ENCODE measurements at places on chromosomes 4 and X. TPM values are rescaled to one million over a fixed set of nuclear protein-coding genes. Genes with fewer than 3 reads are reported as not detected.

GRCh38 chr4:168845897-168846296, 164.2 kb downstream of the CBR4 start:
- DNase-seq = no peak

DNA sequence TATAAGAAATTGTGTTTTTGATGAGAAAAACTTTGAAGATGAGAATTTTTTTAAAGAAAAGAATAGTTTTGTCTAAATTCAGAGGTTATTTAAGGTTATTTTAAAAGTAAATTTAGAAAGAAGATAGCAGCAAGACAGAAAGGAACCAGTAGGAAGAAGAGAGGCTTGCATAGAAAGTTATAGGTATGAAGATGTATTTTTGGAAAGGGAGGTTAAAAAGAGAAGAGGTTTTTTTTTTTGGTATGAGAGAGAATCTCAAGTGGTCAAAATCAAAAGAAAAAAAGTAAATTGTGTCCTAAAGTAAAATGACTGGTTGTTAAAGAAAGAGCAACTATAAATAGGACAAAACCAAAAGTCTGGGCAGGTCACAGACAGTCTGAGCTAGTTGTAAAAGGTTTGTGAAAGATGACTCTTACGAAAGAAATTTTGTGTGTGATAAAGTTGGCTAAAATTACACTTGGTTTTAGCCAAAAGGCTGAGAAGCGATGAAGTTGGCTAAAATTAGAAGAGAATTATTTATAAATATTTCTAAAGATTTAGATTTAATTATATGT, 16.4 kb upstream of the EIF4E start:
- no peak for DNase-seq

DNA sequence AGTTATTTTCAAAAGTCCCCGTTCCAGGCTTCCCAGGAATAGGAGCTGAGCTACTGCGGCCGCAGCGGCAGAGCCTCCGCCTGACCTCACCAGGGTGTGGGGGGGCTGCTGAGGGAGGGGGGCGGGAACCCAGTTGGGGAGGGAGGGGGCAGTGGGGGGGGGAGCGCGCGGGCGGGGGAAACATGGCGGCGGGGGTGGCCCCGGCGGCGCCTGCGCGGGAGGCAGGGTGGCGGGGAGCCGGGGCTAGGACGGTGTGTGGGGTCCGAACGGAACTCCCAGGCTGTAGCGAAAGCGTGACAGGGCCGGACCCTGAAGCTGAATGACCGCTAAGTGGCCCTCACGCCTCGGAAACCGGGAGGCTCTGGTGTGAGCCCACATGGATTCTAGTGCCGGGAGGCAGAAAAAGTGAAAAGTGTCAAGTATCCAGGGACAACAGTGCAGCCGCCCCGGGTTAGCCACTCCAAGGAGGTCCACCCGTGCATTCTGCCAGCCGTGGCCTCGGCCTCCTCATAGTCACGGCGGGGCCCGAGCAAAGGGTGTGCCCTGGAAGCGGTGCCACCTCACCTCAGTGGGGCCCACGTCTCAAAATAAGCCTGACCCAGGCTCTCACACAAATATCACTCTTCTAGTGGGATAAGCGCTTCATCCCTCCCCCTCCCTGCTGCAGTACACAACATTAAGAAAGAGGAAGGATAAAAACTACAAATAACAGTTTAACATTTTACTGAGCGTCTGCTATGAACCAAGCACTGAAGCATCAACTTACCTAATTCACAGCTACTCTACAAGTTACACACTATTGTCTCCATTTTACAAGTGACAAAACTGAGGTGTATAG, at the start of gene KLHL13:
TSS of gene KLHL13 (minus strand) at position 98 of the 838 bp plus-strand sequence. CDS start 88,337 bp downstream, outside the sequence.
- no peak for DNase-seq

MAGEA11 gene
- not detected for total RNA-seq

GRCh38 chr4:89823416-89823815, 13.5 kb downstream of the SNCA start:
- DNase-seq = no peak

DNA sequence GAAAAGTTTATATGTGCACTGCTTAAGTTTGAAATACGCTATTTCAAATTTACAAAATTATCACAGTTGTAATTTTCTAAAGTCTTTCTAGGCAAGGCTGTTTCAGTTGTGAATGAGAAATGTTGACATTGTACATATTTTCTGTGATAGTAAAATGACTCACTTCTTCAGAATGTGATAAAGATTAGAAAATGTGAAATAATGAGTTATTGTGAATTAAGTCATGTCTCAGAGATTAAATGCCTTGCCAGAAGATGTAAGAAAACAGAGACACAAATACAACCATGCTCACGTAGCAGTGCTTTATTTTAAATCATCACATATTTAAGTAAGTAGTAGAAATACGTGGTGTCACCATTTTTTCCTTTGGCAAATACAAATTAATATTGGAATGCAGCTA, 768 bp downstream of the CLCN4 start:
- no peak for DNase-seq

ETNPPL gene
- total RNA-seq = not detected

RASL11B gene
- 8.1 TPM for total RNA-seq

- DNase-seq = no peak
Measured at GRCh38 chr4:104747635-104748034, 252.9 kb upstream of the CXXC4 start.

DNA sequence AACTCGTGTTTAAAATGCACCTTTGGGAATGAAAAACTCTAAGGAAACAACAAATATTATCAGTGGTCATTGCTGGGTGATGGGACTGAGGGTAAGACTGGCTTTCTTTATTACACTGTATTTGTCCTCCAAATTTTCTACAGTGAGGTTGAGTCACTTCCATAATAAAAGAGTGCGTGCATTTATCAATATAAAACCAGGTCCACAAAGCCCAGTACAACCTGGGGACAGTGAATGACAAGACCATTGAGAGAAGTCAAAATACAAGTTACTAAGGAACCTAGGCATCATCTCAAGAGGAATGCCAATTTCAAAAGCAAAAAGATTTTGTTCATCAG, 76.4 kb downstream of the MAGED4 start:
- no peak for DNase-seq

DNA sequence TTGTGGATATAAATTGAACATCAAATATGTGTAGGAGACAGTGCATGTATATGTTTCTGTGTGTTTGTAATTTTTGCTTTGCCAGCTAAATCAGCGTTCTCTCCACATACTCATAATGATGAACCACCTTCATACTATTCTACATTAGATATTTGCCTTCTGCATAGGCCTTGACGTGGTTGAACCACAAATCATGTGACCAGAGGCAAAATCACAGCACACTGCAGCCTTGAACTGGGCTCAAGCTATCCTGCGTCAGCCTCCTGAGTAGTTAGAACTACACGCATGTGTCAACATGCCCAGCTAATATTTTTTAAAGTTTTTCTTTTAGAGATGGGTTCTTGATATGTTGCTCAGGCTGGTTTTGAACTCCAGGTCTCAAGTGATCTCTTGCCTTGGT, 9.5 kb downstream of the UBQLN2 start:
- no peak for DNase-seq

DNA sequence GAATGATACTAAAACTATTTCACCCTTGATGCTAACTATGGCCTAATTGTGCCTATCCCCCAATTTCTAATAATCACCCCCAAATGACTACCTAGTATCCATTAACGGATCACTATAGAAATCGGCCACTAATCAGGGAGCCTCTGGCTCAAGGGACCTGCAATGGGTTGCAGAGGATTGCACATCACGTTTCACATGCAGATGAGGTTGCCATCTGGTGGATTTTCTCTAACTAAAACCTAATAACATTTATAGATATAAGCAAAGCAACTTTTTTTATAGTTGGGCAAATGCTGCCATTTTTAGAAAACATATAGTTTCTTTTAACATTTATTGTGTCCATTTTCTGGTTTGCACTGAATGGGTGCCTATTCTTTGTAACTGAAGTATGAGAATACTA, 28.3 kb upstream of the ALG13 start:
- no peak for DNase-seq

DNA sequence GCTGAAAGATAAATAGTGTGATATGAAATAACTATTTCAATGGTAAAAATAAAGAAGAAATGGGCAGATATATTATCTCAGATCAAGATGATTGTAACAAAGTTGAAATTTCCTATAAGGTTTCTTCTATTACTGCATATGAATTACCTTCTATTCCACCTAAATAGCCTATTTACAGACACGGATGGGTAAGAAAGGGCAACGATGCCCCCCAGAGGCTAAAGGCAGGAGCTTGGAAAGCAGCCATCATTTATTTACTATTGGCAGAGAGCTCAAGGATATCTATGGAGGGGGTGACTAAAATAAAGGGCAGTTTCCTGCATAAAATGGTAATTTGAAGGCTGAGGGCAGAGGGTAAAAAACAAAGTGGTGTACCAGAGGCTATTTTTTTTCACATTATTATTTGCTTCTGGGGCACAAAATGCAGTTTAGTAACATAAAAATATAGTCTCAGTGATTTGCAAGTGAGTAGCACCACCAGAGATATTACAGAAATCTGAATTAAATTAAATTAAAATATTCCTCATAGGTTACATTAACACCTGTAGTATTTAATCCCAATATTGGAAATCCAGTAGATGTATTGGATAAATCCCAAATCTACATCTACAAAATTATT, 123.1 kb downstream of the BTC start:
- DNase-seq = no peak

GRCh38 chr4:139525414-139525813, 30.6 kb downstream of the SETD7 start:
- DNase-seq = no peak
